Stimulated activated naive CD8-positive, alpha-beta T cell treated with anti-CD3 and anti-CD28 coated beads, Interleukin-15, Interleukin-2, amounts not matched to agents 100 U/mL and 50 U/mL, for 24 hours (primary cell): ENCODE measurements at places on chromosomes 6 and 20.

GRCh38 chr6:129508477-129509145, 201.4 kb downstream of the ARHGAP18 start:
- no peak for DNase-seq

- DNase-seq = no peak
These were observed 7.7 kb upstream of the ZKSCAN8 start for GRCh38 chr6:28134015-28134414.

- DNase-seq = no peak
These were observed 133.5 kb upstream of the MAP3K7 start for GRCh38 chr6:90720404-90720803.

GRCh38 chr6:98927534-98927933, 20.2 kb downstream of the FBXL4 start:
- DNase-seq = no peak

DNA sequence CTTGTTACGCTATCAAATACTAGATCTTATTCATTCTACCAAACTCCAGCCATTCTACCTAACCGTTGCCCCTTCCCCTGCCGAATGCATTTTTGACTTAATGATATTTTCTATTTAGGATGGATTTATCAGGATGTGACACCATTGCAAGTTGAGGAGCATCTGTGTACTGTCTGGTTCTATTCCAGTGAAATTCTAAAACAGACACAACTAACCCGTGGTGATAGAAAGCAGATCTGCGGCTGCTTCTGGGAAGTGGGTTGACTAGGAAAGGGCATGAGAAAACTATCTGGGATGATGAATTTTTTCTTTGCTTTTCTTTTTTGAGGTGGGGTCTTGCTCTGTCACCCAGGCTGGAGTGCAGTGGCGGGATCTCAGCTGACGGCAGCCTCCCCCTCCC, 20.7 kb upstream of the SRC start:
- DNase-seq = no peak

DNA sequence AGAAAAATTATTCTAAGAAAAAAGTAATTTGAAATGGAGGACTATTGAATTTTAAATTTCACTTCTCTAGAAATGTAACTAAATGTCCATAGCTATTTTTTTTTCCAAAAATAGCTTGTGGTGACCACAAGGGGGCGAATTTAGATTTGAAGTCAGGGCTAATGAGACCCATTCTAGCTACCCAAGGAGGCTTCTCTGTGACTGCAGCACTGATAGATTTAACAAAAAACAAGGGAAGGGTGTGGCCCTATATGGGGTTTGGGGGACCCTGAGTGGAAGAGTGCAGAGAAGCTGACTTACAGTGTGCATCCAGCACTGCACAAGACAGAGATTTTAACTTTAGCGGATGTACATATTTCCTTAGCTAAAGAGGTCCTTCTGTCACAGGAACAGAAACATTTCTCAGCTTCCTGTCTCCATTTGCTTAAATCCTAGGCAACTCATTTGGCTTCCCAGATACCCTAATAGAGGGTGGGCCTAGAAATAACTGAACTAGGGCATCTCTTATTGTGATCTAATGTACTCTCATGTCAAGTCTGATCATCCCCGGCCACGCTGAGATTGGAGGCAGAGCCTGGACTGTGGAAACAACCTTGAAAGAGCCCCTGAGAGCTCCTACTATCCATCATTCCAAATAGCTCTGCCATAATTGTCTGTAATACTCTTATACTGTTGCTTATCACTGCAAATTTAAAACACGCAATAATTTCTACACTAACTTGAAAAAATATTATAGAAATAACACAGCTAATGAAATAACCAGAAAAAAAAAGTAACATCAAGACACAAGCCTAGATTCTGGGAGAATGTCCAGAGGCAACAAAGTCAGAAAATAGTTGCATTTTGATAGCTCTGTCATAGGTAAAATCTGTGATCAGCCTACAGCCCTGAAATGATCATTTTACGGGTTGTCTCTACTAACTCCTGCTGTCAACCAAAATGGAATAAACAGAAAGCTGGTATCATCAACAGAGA, 93.6 kb downstream of the SNAP91 start:
- DNase-seq = no peak

DNA sequence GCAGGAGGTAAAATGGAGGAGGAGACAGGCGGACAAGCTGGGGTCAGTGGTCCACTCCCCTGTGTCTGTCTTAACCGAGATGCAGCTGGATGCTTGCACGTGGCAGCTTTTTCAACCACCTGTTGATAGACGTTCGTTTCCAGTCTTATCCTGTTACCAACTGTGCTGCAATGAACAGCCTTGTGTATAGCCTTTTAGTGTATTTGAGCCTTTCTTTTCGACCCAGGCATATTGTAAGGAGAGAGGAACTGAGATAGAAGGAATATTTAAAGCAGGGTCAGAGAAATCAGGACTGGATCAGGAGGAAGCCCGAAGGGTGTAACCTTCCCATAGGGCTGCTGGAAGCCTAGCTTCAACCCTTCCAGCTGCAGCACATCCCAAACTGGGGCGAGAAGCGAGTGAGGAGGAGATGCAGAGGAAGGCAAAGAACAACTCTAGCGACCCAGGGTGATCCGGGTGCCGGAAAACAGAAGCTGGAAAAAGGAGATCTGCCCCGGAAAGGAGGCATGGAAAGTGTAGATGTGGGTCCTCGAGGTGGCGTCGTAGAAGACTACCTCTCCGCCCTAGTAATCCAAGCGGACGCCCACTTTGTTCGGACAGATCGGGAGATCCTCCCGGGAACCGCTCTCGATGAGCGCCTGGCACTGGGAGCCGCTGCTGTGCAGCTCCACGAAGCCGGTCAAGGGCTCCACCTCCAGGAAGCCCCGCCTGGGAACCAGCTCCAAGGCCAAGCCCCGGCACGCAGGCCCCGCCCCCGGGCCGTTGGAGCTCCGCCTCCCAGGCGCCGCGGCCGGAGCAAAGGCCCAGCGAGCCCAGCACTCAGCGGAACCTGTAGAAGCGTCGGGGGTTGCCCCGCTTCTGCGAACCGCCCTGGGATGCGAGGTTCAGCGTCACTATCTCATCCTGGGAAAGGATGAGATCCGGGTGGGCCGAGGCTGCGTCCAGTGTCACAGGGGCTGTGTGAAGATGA, 11.2 kb downstream of the TRIM31 start:
- DNase-seq = peak; percentile 87

GRCh38 chr20:38222923-38223742, 37.4 kb downstream of the KIAA1755 start:
- DNase-seq = no peak

DNA sequence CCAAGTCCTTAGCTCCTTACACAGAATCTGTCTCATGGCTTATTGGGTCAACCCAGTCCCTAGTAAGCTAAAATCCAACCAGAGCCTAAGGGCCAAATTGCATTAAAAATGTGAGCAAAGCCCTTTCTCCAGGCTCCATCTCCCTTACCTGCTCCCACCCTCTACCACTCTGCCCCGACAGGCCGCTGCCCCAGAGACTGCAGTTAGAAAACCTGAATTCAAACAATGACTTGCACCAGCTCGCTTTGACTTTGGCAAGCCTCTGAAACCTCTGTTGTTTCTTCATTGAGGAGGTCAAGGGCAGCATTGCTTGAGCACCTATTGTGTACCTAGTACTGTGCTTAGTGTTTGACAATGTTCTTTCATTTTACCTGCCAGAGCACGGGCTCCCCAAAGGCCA, 188.1 kb upstream of the PMEPA1 start:
- DNase-seq = no peak

- no peak for DNase-seq
These were observed 374.9 kb upstream of the NOX3 start for GRCh38 chr6:155830531-155830930.

- no peak for DNase-seq
These were observed 31.0 kb upstream of the BHLHE23 start for GRCh38 chr20:63037669-63038268.

DNA sequence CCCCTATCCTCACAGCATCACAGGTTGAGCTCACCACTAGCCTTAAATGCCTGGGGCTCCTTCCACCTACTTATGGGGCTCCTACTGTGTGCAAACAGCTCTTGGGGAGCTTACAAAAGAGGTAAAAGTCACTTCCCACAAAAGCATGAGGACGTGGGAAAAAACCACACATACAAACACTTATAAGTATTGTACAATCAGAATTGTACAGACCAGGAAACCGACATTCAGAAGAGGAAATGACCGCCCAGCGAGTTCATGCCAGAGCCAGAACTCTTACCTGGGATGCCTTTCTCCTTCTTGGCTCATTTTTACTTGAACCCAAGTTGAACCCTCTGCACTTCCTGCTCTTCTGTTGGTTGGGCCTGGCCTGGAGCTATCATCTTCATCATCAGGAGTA, 6.3 kb upstream of the PPP1R16B start:
- no peak for DNase-seq

DNA sequence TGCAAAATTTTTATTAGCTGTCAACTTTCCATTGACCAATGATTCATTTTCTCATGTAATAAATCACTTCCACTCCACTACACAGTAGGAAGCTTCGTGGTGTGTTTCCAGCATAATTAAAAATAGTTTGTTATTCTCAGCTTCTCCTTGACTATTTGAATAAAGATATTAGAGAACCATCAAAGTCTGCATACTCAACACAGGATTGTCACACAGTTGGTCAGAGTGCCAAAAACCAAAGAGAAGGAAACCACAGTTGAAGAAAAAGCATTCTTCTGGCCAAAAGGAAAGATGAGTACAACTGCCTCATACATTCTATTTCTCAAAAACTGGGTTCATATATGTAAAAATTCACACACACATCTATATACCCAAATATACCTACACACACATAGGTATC, 455.1 kb upstream of the HSF2 start:
- no peak for DNase-seq

DNA sequence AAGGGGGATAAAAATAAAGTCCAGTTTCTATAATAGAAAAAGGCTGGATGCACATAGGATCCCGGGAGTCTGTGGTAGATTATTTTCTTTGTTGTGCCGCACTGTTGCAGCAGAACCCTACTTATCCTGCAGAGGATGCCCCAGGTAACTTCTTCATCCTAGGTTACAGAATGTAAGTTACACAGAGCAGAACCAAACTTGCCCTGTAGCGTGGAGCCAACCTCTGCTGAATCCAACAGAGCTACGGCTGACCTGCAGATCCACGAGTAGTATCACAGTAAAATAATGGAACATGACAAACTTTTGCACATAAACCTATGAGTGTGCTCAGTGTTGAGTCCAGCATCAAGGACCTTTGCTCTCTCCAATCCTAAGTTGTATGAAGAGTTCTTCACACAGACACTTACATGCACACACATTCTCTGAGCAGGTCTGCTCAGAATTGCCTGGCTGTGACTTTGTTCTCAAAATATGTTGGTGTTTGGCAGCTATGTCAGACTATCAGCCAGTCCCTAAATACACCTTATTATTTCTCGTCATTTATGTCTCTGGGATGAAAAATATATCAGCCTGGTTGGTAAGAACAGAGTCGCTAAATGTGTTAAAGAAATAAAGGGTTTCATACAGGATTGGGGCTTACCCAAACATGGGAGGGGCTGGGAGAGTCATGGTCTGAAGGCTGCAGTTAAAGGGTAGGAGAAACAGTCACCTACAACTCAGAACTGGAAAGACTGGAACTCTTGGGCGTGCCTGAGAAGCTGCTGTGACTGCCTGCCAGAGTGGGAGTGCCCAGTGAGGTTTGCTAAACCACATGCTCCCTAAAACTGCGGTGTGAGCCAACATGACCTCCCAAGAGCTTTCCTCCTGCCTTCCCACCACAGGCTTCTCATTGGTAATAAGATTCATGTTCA, 165.1 kb upstream of the SLC24A3 start:
- DNase-seq = no peak

DNA sequence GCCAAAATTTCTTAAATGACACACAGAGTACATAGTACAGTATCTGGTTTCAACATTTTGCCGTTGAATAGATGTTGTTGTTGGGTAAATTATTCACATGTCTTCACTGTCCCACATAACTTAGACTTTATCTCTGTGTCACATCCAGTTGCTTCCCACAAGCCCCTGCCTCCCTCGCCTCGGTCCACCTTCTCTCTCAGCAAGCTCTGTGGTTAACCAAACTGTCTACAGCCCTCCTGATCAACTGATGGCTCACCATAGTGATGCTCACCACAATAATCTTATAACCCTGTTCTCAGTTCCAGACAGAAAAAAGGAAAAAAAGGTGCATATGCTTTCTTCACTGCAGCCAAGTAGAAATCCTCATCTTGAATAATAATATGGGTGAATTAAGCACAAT, 23.0 kb downstream of the IL17F start:
- DNase-seq = peak; percentile 41

DNA sequence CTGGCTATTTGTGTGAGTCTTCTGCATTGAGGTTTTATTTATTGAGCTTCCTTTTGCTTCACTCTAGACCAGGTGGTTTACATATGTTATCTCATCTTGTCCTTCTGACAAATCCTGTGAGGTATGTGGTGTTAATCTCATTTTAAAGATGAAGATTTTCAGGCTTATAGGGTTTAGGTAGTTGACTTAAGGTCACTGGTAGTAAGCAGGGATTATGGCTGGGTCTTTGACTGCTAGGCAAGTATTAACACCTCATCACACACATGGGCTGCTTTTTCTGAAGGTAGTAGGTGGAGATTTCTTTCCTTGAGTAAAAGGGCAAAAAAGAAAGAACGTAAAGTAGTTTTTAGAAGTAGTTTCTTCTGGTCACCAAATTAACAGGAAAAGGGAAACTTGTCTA, 72.6 kb downstream of the CDKAL1 start:
- DNase-seq = no peak

DNA sequence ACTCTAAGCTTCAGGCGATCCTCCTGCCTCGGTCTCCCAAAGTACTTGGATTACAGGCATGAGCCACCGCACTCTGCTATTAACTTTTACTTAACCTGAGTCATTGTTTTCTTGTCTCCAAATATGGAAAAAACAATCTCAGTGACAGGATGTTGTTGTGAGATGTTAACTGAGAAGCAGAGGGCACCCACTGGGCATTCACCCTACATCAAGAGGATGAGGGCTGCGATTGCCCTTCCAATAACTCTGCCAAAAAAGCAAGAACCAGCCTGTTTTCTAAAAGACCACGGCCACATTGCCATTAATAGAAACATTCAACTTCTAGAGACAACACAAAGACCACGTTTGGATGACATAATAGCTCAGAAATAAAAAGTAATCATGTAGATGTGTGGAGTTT, 107.6 kb upstream of the SGK1 start:
- DNase-seq = no peak

- DNase-seq = peak; percentile 57
These were observed 580 bp downstream of the VEGFA start for GRCh38 chr6:43770372-43771209.

DNA sequence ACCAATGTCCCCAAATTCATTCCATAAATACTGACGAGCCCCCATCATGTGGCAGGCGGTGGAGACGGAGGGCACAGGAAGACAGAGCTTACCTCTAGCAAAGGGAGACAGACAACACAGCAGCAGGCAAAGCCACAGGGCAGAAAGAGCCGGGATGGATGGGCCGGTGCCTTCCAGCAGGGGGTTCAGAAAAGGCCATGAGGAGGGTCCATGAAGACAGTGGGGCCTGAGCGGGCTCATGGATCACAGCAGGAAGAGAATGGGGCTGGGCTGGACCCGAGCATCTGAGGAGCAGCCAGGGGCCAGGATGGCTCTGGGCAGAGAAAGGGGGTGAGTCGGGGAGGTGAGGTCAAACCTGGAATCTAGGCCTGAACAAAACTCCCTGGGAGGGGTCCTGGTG, 42.0 kb downstream of the PREX1 start:
- DNase-seq = no peak

GRCh38 chr20:50133041-50133440, 20.1 kb upstream of the UBE2V1 start:
- DNase-seq = no peak
